Fibroblast of mammary gland (primary cell): ENCODE measurements at places on chromosomes 12 and 14.

DNA sequence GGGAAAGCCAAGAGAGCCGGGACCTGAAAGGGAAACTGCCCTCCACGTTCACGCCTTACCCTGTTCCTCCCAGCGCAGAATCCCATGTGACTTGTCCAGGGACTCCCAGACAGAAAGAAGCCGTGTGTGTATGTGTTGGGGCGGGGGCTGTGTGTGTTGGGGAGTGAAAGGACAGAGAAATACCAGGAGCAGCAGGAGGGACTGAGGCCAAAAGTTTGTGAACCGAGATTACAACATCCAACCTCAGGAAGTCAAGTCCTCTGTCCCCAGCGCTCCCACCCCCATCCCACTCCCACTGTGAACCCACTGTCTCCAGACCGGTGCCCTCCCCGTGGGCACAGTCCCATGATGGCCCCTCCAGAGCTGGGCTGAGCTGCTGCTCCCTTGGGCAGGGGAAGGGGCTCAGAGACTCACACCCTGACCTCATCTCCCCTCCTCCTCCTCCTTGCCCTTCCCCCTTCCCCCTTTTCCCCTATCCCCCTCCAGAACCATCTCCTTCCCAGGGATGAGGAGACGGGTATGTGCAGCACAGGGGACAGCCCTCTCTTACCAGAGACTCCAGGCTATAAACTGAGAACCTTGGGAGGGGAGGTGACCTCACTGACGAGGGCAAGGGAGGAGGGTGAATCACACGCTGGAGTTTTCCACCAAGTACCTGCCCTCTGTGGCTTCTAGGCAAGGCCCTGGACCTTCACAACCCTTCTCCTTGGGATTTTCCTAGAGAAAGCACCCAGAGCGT is at the start of gene SLC6A12:
TSS of gene SLC6A12 (minus strand) at position 155 of the 739 bp plus-strand sequence. CDS start 4,171 bp downstream, outside the sequence.
- no peak for DNase-seq

DNA sequence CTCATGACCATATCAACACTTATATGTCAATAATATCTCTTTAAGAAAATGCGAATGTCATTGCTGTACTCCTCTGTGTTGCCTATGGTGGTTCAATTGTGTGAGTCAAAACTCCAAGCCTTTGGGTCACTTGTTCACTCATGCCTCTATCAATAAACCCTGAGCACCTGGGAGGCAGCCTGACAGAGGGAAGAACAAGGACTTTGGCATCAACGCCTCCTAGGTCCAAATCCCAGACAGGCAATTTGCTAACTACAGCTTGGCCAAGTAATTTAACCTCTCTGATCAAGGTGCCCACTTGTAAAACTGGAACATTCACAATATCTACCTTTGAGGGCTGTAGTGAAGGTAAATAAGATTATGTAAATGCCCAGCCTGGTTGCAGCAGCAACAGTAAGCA is 137.8 kb downstream of the SAMD4A start:
- DNase-seq: no peak

- peak; percentile 74 for DNase-seq
These were observed 25.3 kb upstream of the SPTLC2 start for GRCh38 chr14:77641534-77642341.

DNA sequence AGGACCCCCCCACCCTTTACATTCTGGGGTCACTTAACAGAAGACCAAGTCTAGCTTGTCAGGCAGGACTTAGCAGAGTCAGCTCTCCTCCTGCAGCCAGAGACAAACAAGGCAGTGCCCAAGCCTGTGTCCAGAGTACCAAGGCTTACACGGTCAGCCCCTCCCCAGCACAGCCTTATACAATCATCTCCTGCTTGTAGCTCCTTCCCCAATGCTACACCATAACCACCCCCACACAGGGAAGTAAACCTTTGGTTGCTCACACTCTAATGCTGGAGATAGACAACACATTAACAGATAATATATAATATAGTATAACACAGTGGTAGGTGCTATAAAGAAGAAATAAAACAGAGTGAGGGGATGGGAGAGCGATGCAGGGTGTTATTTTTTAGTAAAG is 175.4 kb upstream of the PWP1 start:
- DNase-seq: no peak

- DNase-seq: peak; percentile 27
These were observed 136.1 kb upstream of the WSCD2 start for GRCh38 chr12:107992870-107993451.

GRCh38 chr14:102545461-102546265 is 36.1 kb upstream of the ANKRD9 start:
- peak; percentile 54 for DNase-seq

DNA sequence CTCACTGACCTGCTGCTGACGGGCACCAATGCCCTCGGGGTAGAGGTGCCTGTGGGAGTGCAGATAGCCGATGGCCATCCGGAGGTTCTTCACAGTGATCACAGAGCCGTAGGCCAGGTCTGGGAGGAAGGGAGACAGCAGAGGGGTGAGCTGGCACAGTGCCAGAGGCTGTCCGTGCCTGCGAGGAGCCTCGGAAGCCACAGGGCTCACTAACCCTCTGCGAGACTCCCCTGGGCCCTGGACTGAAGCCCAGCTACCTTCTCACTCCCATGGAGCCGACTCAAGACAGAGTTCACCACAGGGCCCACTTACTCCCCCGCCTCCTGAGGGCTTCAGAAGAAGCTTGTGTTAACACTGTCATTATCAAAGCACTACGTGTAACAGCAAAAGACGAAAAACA is 24.5 kb downstream of the POMT2 start:
- no peak for DNase-seq

- no peak for DNase-seq
These were observed 806.8 kb downstream of the AACS start for GRCh38 chr12:125871811-125872594.

DNA sequence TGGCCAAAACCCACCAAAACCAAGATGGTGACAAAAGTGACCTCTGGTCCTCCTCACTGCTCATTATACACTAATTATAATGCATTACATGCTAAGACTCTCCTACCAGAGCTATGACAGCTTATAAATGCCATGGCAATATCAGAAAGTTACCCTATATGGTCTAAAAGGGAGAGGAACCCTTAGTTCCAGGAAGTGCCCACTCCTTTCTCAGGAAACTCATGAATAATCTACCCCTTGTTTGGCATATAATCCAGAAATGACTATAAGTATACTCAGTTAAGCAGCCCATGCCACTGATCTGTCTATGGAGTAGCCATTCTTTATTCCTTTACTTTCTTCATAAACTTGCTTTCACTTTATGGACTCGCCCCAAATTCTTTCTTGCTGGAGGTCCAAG is 43.0 kb upstream of the FUT8 start:
- DNase-seq: no peak

GRCh38 chr12:122873540-122873939 is 22.4 kb downstream of the VPS37B start:
- DNase-seq: no peak

DNA sequence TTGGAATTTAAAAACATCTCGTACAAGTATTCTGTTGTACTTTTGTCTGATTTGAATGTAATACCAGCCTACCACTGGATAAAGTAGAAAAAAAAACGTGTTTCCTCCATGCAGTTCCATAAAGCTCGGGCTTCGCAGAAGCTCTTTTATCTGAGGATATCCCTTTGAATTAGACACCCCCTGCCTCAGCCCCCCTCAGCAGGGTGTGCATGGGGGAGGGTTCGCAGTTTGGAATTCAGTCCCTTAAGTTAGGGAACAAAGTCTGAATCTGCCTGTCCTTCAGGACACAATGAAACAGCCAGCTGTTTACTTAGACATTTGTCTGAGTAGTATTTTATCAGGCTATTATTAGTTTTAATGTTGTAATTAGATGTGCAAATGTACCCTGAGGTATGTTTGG is 234.0 kb upstream of the CAND1 start:
- no peak for DNase-seq

DNA sequence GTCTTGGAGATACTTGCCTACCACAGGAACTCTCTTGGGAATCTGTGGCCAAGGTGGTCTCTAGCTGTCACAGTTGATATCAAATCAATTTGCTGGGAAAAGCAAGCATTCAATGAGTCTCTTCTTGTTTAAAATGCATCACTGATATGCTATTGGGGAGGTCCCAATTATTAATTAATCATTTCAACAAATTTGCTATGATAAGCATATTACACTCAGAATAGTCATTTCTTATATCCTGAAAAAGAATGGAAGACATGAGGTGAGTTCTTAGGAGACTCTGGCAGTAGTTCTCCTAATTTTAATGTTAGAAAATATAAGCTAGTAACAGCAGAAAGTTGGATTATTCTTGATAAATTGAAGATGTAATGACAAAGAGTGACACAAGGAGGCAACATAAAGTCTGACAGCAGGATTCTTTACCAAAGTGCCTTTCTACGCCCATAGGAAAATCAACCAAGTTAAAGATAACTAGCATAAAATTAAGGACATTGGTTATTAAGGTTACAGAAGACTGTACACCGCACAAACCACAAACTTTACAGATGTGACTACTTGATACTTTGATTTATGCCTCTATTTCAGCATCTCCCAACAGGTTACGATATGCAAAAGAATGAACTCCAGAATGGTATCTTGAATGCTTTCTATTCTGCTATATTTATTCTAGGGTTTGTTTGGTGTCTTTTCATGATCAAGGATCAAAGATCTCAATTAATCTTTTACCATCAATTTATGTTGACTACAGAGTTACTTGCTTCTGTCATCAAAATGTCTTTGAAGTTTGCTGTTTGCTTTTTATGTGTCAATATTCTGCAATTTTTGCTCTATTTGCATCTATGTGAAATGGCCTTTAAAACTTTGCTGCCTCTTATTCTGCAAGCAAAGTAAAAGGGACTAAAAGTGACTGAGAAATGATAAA is 349.6 kb upstream of the CLEC14A start:
- no peak for DNase-seq

DNA sequence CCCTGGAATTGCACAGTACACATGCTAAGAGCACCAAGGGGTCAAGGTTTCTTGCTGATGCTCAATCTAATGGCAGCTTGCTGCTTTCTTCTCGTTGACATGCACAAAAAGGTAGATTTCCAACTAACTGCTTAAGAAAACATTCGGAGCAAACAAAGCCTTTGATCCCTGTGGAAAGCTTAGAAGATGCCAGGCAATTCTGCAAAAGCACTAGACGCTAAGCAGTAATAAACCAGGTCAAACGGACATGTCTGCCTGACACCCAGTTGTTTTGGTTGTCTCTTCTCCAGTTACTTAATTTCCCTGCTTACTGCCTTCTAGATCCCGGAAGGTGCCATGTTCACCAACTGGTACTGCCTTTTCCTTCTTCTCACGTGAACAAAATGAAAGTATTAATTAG is 100.5 kb upstream of the TMCC3 start:
- DNase-seq: no peak

GRCh38 chr12:54631988-54632728 is 2.5 kb downstream of the LACRT start:
- DNase-seq: no peak

- DNase-seq: peak; percentile 64
These were observed 172.9 kb downstream of the ZFP36L1 start for GRCh38 chr14:68619790-68620574.

GRCh38 chr12:106978035-106978800 is 8.7 kb downstream of the MTERF2 start:
- DNase-seq: peak; percentile 47

DNA sequence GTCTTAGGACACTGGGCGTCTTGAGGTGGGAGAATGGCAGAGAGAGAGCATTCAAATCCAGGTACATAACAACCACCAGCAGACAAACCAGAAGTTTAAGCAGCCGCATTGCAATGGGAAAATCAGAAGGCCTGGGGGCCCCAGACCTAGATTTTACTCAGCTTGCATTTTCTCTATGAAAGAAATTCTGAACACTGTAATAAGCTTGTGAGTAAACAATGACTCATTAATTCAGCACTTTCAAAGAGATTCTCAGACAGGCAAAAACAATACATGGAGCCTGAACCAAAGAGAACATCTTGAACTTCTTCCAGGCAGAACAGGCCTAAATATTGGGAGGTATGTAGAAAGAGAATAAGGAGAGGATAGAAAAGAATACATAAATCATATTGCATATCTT is 69.8 kb upstream of the IFNG-AS1 start:
- peak; percentile 50 for DNase-seq

DNA sequence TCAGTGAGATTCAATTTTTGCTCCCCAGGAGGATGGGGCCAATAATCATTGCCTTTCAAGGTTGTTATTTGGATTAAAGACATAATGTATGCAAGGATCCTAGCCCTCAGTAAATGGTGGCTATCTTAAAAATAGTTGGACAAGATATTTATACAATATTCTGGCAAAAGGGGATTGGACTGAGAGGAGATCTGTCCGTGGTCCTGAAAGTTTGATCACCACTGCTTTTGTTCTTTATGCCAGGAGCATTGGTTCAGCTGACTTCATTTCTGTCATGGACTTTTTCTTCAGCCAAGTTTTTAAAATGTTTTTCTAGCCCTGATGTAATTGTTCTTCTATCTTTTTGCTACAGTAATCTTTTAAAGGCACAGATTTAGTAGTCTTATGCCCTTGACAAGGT is 70.2 kb upstream of the TCL1A start:
- peak; percentile 25 for DNase-seq
